ENCODE measurements at places on chromosomes 13 and 19.

DNA sequence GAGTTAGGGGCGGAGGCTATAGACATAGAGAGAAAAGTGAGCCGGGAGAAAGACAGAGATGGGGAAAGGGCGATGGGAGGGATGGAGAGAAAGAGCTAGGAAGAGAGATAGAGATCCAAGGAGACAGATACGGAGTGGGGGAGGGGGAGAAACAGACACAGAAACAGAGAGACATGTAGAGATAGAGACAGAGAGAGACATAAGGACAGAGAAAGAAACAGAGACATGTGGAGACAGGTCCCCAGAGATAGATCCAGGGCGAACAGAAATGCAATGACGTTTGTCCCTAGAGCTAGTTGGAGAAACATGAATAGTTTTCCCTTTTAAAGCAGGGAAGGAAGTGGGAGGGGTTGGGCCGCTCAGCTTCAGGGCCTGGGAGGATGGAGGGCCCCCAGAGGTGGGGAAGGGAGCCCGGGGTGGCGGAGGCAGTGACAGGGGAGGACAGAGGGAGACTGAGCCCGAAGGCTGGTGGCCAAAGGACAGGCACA lies 4.6 kb downstream of the PPP1R14A start:
- no peak for DNase-seq

DNA sequence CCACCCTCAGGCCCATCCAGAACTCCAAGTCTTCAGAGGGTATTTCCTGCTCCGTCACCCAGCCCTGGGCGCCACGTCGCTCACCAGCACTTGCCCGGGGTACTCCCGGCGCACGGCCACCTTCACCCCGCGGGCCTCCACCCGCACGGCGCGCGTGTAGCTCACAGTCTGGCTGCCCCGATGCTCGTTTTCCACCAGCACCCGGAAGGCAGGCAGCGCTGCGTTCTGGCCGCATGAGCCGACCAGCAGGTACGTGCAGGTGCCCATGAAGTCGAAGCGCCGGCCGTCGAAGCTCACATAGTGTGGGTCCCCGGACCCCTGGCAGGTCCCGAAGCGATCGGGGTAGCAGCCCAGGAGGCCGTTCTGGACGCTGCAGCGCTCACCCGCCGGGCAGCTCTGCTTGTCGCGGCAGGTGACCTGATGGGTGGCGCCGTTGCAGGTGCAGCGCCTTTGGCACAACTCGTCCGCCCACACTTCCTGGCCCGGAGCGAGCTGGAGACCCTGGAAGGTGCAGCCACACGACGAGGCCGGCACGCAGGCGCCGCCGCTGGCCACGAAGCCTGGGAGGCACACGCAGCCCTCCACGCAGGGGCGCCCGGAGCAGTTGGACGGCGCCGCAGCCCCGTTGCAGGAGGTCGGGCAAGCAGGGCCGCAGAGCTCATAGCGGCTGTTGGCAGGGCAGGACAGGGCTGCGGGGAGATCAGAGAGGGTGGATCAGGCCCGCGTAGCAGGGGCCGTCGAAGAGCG lies 19.2 kb downstream of the FCGBP start:
- DNase-seq, result no peak

DNA sequence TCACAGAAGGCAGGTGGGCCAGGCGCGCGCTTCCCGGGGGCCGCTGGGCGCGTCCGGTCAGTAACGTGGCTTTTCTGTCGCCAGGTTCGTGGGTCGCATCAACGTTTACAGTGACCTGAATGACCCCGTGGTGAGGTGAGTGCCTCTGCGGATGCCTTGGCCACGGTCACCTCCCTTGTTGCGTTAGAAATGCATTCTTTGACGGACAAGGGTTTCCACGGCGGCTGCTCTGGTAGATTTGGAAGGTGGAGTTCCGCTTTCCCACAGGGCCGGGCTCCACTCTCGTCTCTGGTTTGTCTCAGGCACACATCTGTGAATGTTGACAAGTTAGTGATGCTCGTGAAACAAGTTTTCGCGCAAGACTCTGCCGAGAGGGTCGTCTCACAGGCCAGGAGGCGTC lies 130.0 kb downstream of the ATP11A start:
- no peak for DNase-seq

DNA sequence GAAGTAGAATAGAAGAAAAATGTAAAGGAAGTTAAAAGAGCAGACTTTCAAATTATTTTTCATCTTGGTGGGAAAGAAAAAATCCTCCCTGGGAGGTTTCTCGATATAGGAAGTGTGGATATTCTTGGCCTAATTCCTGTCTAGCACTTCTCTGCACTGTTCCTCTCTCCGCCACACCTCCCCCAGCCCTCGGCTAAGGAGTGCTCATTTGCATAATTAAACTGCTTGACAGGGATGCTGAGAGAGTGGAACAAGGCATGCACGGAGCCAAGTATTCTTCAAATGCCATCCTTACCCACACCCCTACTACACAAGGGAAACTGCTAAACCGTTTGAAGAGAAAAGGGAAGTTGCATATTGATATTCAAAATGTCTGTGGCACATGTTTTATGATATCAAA lies 511.0 kb upstream of the HTR2A start:
- peak; percentile 1 for DNase-seq

DNA sequence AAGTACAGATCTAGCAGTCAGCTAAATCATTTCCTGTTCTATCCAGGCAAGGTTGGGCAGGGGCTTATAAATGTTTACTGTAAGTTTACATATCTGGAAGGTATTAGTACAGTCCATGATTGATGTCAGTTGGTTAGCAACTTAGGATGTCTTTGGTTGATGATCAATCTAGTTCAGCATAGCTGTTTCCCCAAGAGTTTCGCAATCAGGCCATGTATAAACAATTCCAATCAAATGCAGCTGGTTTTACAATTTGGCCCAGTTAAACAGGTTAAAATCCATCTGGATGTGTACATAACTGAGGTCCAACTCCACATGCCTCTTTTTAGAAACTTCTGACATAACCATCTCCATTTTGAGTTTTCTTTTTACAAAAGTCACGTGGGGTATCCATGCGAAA lies 6.9 kb downstream of the ZNF221 start:
- DNase-seq, result no peak

DNA sequence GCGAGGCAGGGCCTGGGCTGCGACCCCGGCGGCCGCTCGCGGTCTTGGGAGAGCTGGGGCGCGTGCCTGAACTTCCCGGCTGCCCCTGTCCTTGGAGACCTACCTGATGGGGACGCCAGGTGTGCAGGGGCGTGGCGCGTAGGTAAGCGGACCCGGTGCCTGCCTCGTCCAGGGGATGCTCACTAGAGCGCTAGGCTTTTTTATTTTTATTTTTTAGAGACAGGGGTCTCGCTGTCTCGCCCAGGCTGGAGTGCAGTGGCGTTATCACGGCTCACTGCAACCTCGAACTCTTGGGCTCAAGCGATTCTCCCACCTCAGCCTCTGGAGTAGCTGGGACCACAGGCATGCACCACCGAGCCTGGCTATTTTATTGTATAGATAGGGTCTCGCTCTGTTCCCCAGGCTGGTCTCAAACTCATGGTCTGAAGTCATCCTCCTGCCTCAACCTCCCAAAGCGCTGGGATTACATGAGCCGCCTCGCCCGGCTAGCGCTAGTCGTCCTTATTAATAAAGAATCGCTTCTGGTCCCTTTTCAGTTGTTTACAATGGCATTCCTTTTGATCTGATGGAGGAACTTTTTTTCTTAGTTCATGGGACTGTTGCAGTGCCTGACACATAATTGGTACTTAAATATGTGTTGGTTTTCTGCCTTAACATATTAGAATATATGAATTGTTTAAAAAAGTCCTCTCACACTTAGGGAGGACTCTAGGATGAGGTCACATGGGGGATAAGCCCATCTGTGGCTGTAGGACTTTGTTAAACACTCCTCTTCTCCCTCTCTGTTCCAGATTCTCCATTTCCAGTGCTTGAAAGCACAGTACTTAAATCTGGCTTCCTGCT lies 812 bp downstream of the DPY19L3 start:
- no peak for DNase-seq

GRCh38 chr19:35063940-35064818 lies 22.7 kb downstream of the HPN start:
- DNase-seq, result peak; percentile 24

- no peak for DNase-seq
Observed at GRCh38 chr13:66069570-66069969, 1160.6 kb downstream of the PCDH9 start.

- DNase-seq, result peak; percentile 26
Observed at GRCh38 chr13:104286566-104287290, 1220.5 kb upstream of the SLC10A2 start.

GRCh38 chr13:51444922-51445321 lies 7.9 kb downstream of the INTS6 start:
- peak; percentile 18 for DNase-seq

- no peak for DNase-seq
Observed at GRCh38 chr13:24254146-24254841, 55.1 kb upstream of the C1QTNF9 start.

DNA sequence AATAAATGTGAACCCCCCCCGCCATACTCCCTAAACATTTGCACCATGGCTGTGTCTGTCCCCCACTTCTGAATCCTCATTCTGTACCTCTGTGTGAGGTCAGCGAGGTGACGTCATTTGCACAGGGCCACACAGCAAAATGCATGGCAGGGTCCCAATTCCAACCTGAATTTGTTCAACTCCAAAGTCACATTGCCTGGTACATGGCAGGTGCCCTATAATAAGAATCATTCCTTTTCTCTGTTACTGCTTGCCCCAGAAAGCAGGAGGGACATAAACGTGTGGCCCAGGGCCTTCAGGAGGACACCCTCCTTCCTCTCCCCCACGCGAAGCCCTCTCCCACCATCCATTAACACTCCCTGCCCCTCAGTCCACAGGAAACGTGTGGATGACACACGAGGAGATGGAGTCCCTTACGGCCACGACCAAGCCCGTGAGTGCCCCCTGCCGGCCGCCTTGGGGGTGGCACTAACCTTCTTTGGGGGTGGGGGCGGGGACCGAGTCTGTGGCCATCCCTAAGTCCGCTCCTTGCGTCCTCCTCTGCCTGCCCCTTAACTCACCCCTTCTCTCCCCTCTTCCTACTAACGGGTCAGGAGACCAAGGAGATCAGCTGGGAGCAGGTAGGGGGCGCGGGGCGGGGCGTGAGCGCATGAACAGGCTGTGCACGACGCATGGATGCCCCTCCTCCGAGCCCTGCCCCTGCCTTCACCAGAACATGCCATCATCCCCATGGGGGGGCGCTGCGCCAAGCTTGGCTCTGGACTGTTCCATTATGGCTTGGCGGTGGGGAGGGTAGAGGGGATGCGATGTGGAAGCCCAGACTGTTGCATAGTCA lies 9.4 kb downstream of the HRC start:
- DNase-seq, result peak; percentile 90

- no peak for DNase-seq
Observed at GRCh38 chr19:19057720-19058119, 6.1 kb upstream of the SLC25A42 start.
